ENCODE measurements at places on chromosomes 1 and 21.

GRCh38 chr1:63821091-63822005, 47.5 kb downstream of the ROR1 start:
- DNase-seq: no peak

GRCh38 chr1:76337542-76338219, 263.1 kb downstream of the ST6GALNAC3 start:
- no peak for DNase-seq

GRCh38 chr1:240341365-240342250, 249.9 kb downstream of the FMN2 start:
- no peak for DNase-seq

- DNase-seq: no peak
These were observed 89.6 kb downstream of the UBIAD1 start for GRCh38 chr1:11362547-11363021.

DNA sequence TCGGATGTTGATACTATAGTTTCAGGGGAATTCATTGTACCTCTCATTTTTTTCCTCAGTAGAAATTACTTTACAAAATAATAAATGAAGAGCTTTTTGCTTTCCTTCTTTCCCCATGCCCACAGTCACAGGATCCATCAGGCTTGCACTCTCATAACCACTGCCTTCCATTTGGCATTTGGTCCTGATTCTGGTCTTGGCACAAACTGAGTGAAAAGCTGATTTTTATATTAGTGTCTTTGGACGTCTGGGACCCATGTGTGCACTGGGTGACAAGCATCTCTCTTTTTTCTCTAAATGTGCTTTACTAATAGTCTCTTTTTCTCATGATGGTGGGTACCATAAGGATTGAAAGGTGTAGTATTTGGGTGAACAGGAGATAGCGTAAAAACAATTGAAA, 2.8 kb downstream of the ELAVL4 start:
- no peak for DNase-seq

- DNase-seq: no peak
These were observed 21.8 kb downstream of the RC3H1 start for GRCh38 chr1:174000371-174000770.

- no peak for DNase-seq
These were observed 9.4 kb upstream of the TARBP1 start for GRCh38 chr1:234488054-234489006.

GRCh38 chr1:53738205-53739108, 507 bp downstream of the GLIS1 start:
- no peak for DNase-seq

DNA sequence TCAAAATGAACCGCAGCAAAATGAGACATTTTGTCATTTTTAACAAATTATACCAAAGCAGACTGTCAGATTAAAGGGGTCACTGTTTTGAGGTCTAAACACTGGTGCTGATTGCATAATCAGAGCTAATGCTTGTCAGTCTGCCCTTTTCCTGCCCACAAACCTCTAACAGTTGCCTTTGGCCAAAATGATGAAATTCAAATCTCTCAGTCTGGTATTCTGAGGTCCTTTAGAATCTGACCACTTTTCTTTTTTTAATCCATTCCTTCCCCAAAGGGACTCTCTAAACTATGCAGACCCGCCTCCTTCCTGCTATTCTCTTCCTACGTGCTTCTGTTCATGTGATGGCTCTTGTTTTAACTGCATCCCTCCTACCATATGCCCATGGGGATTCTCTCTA, 145.2 kb upstream of the SPATA6 start:
- DNase-seq: no peak

- DNase-seq: no peak
These were observed 5.8 kb downstream of the HMCN1 start for GRCh38 chr1:185739967-185740366.

DNA sequence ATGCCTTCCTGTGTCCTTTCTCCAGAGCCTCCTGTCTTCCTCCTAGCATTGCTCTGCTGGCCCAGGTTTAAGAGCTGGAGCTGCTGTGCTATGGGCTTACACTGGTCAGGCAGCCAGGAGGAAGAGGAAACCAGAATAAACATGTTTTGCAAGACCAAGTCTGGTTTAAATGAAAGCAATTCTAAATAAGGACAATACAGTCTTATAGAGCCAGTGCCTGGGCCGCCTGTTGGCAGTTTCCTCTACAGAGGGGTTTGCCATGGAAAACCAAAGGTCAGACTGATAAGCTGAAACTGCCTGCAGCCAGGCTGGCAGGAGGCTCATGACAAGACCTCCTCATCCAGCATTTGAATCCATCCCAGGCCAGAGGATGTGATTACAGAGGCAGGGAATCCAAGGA, 92.9 kb upstream of the FGGY start:
- DNase-seq: no peak

- no peak for DNase-seq
These were observed 118.8 kb downstream of the PIK3R3 start for GRCh38 chr1:46013581-46013980.

GRCh38 chr1:24767351-24767750, 22.1 kb downstream of the CLIC4 start:
- DNase-seq: no peak

- DNase-seq: no peak
These were observed 122.4 kb downstream of the AKT3 start for GRCh38 chr1:243727503-243728203.

DNA sequence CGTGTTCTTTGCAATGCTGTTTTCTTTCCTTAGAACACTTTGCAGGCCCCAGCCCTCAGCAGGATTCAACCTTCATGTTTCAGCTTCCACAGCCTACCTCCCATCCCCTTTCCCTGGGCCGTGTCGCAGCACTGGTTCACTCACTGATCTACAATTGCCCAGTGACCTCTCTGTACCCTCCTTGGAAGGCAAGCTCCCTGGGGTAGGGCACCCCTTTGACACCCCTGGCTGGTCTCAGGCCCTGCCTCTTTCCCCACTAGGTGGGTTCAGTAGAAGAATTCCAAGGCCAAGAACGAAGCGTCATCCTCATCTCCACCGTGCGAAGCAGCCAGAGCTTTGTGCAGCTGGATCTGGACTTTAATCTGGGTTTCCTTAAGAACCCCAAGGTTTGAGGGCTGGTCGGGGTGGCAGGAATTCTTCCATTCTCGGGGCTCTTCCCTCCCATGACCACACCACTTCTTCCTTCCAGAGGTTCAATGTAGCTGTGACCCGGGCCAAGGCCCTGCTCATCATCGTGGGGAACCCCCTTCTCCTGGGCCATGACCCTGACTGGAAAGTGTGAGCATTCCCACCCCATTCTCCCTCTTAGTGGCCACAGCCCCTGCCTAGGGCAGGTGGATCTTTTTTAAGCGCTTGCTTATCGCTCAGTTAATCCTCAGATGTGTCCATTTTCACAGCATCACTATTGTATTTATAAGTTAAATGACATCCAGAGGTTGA, 7.3 kb downstream of the RHOC start:
- no peak for DNase-seq

DNA sequence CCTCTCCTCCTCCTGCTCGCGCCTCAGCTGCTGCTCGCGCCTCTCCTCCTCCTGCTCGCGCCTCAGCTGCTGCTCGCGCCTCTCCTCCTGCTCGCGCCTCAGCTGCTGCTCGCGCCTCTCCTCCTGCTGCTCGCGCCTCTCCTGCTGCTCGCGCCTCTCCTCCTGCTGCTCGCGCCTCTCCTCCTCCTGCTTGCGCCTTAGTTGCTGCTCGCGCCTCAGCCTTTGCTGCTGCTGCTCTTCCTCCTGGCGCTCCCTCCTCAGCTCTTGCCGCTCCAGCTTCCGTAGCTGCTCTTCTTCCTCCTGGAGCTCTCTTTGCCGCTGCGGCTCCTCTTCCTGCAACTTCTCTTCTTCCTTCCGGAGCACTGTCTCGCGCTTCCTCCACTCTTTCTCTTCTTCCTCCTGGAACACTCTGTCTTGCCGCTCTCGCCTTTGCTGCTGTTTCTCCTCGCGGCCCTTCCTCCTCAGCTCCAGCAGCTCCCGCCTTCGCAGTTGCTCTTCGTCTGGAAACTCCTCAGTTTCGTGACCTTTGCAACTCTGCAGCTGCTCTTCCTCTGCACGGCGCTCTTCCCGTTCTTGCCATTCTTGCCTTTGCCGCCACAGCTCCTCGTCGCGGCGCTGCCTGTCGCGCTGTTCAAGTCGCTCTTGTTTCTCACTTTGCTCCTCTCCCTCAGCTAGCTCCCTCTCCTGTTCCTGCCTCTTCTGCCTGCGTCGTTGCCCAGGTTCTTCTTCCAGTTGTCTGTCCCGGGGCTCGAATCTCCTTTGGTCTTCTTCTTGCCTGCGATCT, 3.0 kb downstream of the TCHH start:
- no peak for DNase-seq
